Common myeloid progenitor, CD34-positive (primary cell): ENCODE measurements at places on chromosomes 3 and 15.

DNA sequence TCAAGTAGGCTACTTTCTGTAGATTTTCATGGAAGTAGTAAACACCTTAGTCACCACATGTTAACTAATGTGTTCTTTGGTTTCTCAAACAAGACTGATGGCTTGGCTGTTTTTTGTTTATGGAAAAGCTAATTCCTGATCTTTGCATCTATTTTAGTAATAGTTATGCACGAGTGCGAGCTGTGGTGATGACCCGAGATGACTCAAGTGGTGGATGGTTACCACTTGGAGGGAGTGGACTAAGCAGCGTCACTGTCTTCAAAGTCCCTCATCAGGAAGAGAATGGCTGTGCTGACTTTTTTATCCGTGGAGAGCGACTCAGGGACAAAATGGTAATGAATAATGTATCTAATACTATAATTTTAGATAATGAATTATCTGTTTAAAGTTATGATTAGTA lies 46.6 kb downstream of the SPRED1 start:
- no peak overlapping the region for H3K4me3 ChIP-seq
- DNase-seq, result no peak
- no peaks in the 10 kb centered on the region for H3K27me3 ChIP-seq
- H3K4me1 ChIP-seq, result peaks cover 2% of the 10 kb centered on the region
- H3K27ac ChIP-seq, result no peak overlapping the region

- H3K36me3 ChIP-seq, result no peaks in the 10 kb centered on the region
- no peak overlapping the region for H3K4me3 ChIP-seq
- DNase-seq, result no peak
- no peak overlapping the region for H3K27ac ChIP-seq
Observed at GRCh38 chr15:75695634-75696310, 16.9 kb downstream of the CSPG4 start.

DNA sequence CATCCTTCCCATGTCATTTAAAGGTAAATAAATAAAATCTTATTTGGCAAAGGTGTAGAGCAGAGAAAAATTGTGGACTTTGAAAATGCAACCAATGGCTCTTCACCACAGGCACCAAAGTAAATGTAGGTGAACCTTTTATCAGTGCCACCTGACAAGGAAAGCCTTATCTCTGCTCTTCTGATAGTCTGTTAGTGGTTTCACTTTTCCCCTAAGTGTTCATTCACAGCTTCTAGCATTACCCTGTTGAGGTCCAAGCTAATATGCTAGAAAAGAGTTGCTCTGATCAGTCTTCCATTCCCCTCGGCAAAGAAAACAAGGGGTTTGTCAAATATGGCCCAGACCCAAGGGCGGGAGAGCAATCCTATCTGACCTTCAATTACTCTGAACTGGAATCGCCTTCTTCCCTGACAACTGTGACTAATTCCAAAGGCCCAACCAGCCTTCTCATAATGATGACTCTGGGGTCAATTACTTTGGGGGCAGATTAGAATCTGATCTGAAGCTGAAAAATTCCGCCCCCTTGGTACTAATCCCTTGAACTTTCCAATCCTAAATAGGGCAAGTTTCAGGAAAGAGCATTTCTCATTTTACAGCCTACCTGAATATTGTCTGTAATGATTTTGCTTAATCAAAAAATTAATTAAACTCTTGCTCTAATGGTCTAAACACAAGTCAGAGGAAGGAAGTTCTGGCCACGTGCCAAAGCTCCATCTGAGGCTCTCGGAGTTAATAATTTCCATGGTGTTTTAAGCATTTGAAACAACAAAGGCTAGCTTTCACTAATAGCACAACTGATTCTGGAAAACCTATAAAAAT lies 52.4 kb downstream of the SETMAR start:
- no peaks in the 10 kb centered on the region for H3K27me3 ChIP-seq
- no peak overlapping the region for H3K27ac ChIP-seq
- H3K4me3 ChIP-seq, result no peak overlapping the region
- H3K4me1 ChIP-seq, result peaks cover 16% of the 10 kb centered on the region

- no peaks in the 10 kb centered on the region for H3K4me1 ChIP-seq
- H3K36me3 ChIP-seq, result no peaks in the 10 kb centered on the region
- H3K4me3 ChIP-seq, result no peak overlapping the region
- H3K27ac ChIP-seq, result no peak overlapping the region
- peaks cover 12% of the 10 kb centered on the region for H3K27me3 ChIP-seq
Observed at GRCh38 chr3:139718415-139718814, 40.6 kb upstream of the NMNAT3 start.

GRCh38 chr3:42079701-42080452 lies 11.3 kb upstream of the TRAK1 start:
- H3K27me3 ChIP-seq, result no peaks in the 10 kb centered on the region
- peak overlapping the region; percentile 41 for H3K27ac ChIP-seq
- H3K4me3 ChIP-seq, result no peak overlapping the region
- H3K4me1 ChIP-seq, result peaks cover 37% of the 10 kb centered on the region
- no peaks in the 10 kb centered on the region for H3K36me3 ChIP-seq

DNA sequence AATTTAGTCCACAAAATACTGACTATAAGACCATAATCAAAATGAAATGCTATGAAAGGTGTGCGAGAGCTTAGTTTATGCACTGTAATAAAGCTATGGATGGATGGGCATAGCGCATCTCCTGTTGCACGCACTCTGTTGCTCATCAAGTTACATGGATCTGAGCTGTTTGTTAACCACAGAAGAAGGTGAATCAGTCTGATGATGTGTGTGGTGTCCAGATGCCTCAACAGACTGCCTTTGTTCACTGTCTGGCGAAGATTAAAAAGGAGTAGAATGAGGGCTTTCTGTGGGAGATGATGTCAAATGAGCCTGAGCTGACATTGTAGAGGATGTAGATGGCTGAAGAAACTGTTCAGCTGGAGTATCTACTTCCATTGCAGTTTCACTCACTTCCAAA lies 36.1 kb downstream of the NSMCE3 start:
- H3K27me3 ChIP-seq, result no peaks in the 10 kb centered on the region
- H3K36me3 ChIP-seq, result no peaks in the 10 kb centered on the region
- H3K27ac ChIP-seq, result no peak overlapping the region
- DNase-seq, result no peak
- H3K4me1 ChIP-seq, result no peaks in the 10 kb centered on the region

- peaks cover 10% of the 10 kb centered on the region for H3K36me3 ChIP-seq
- peak overlapping the region; percentile 79 for H3K4me3 ChIP-seq
- DNase-seq, result peak; percentile 99
Observed at GRCh38 chr15:92903966-92904721, 4.0 kb downstream of the CHD2 start.

- H3K4me3 ChIP-seq, result peak overlapping the region; percentile 60
- H3K4me1 ChIP-seq, result peaks cover 6% of the 10 kb centered on the region
- H3K27ac ChIP-seq, result no peak overlapping the region
- no peaks in the 10 kb centered on the region for H3K36me3 ChIP-seq
- H3K27me3 ChIP-seq, result no peaks in the 10 kb centered on the region
- DNase-seq, result peak; percentile 41
Observed at GRCh38 chr3:23671851-23672589, 133.7 kb upstream of the UBE2E1 start.

- no peak for DNase-seq
- no peak overlapping the region for H3K4me3 ChIP-seq
- H3K27ac ChIP-seq, result no peak overlapping the region
- H3K27me3 ChIP-seq, result no peaks in the 10 kb centered on the region
- H3K36me3 ChIP-seq, result no peaks in the 10 kb centered on the region
Observed at GRCh38 chr15:75685195-75685594, 27.5 kb downstream of the CSPG4 start.

GRCh38 chr3:114941626-114942309 lies 205.3 kb downstream of the ZBTB20 start:
- no peak overlapping the region for H3K27ac ChIP-seq
- H3K27me3 ChIP-seq, result no peaks in the 10 kb centered on the region
- no peak overlapping the region for H3K4me3 ChIP-seq
- DNase-seq, result no peak

- H3K27me3 ChIP-seq, result peaks cover 28% of the 10 kb centered on the region
- no peak overlapping the region for H3K27ac ChIP-seq
- H3K4me3 ChIP-seq, result peak overlapping the region; percentile 78
- H3K4me1 ChIP-seq, result no peaks in the 10 kb centered on the region
Observed at GRCh38 chr15:91100814-91101607, 954 bp downstream of the SV2B start.

DNA sequence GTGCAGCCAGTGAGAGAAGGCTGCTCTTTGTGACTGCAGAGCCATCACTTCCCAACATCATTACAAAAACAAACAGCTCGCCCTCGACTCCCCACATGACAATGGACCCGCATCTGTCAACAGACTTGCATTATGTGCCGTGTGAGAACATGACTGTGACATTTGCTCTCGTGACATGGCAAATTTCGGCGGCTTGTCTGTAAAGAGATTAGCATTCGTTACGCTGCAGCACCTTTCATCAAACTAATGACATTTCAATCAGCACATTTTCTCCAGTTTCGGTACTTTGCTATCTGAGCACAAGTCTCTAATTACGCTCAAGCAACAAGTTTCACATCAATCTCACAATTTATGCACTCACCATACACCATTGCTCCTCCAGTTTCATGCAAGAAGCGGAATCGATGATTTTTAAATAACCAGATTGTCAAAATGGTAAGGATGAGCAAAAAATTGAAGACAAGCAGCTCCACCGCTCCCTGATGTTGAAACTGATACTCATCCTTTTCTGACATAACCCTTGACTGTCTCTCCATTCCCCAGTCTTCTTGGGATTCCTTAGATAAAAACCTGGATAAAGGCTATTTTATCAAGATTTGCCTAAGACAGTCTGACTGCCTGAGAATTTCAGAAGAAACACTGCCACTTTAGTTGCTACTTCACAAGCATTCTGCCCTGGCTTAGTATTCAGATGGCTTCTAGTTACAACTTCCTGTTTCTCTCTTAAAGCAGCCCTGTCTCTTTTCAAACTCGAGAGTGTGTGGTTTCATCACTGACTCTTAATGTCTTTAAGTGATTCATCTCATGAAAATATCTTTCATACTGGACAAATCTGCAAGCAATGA lies at the start of gene SLC9A9:
Gene SLC9A9, minus strand, starts transcription at position 682 of the 845 bp plus-strand sequence. Its CDS starts 146 bp downstream, at position 536.
- no peaks in the 10 kb centered on the region for H3K27me3 ChIP-seq
- peak within 1 kb of the TSS; percentile 87 for H3K4me3 ChIP-seq
- H3K27ac ChIP-seq, result peak within 1 kb of the TSS; percentile 72
- H3K4me1 ChIP-seq, result no peaks in the 10 kb centered on the region
- no peaks in the 10 kb centered on the region for H3K36me3 ChIP-seq

DNA sequence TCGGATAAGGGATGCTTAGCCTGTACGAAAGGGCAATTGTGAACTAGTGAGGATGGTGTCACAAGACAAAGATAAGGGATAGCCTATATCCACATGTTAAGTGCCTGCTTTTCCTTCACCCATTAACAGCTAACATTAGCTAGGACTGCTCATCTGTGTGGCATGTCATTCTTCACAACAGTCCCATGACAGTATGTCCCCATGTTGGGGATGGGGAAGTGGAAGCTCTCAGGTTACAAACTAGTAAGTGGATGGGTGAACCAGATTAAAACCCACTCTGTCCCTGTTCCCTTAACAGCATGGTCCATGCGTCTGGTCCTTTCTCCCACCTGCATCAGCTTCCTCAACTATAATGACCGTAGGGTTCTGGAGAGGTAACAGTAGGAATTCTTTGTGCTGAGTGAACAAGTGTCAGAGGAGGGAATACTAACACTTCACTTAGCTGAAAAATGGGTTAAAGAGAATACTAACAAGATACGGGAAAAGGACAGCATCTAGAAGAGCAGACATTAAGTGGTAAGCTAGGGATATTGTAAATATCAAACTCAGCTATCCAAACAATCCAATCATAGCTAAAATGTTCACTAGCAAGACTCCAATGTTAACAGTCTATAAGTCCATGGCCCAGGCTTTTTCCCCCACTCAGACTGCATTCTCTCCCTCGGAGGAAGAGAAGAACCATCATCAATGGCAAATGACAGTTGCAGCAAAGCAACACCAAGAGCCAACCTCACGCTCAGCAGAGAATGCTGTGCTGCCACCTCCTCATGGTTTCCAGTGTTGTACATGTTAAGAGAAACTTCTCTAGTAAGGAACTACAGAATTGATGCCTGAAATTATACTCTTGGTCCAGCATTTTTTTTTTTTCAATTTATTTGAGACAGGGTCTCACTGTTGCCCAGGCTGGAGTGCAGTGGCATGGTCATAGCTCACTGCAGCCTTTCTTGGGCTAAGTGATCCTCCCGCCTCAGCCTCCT lies 5.0 kb downstream of the RPLP1 start:
- H3K4me1 ChIP-seq, result peaks cover 15% of the 10 kb centered on the region
- no peak for DNase-seq
- H3K27me3 ChIP-seq, result no peaks in the 10 kb centered on the region
- H3K27ac ChIP-seq, result no peak overlapping the region
- peaks cover 25% of the 10 kb centered on the region for H3K36me3 ChIP-seq
- H3K4me3 ChIP-seq, result no peak overlapping the region

DNA sequence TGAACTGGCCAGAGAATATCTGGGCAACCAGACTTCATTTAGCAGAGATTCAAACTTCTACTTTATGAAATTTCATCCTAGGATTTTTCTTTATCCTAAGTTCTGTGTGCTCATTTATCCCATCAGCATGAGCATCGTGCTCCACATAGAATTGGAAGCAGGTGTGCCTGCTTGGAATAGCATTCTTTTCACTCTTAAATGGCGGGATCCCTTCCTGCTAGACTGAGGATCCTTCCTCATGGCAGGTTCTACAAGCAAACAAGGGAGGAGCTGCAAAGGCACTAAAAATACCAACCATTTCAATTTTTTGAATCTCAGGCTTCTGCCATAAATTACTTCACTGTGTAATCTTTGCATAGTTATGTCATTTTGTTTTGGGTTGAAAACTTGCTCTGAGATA lies 74.6 kb upstream of the FLNB start:
- no peaks in the 10 kb centered on the region for H3K27me3 ChIP-seq
- H3K36me3 ChIP-seq, result no peaks in the 10 kb centered on the region
- H3K4me1 ChIP-seq, result no peaks in the 10 kb centered on the region
- DNase-seq, result no peak
- H3K4me3 ChIP-seq, result no peak overlapping the region
- H3K27ac ChIP-seq, result no peak overlapping the region

- H3K36me3 ChIP-seq, result no peaks in the 10 kb centered on the region
- H3K4me1 ChIP-seq, result peaks cover 8% of the 10 kb centered on the region
- no peak for DNase-seq
Observed at GRCh38 chr3:157129803-157130466, 30.0 kb downstream of the CCNL1 start.

- H3K4me1 ChIP-seq, result no peaks in the 10 kb centered on the region
- DNase-seq, result no peak
- no peaks in the 10 kb centered on the region for H3K27me3 ChIP-seq
- H3K36me3 ChIP-seq, result no peaks in the 10 kb centered on the region
- no peak overlapping the region for H3K27ac ChIP-seq
- H3K4me3 ChIP-seq, result no peak overlapping the region
Observed at GRCh38 chr3:128210711-128211110, 57.4 kb downstream of the EEFSEC start.

DNA sequence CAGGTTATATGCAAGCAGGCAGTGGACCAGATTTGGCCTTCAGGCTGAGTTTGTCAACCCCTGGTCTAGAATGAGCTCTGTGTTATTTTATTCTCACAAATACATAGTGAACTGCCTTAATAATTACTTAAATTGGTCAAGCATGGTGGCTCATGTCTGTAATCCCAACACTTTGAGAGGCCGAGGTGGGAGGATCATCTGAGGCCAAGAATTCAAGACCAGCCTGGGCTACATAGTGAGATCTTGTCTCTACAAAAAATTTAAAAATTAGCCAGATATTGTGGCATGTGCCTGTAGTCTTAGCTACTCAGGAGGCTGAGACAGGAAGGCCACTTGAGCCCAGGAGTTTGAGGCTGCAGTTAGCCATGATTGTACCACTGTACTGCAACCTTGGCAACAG lies 15.0 kb downstream of the PLS1 start:
- H3K4me1 ChIP-seq, result no peaks in the 10 kb centered on the region
- no peak overlapping the region for H3K4me3 ChIP-seq
- H3K36me3 ChIP-seq, result no peaks in the 10 kb centered on the region
- H3K27ac ChIP-seq, result no peak overlapping the region
- H3K27me3 ChIP-seq, result no peaks in the 10 kb centered on the region

- peaks cover 2% of the 10 kb centered on the region for H3K36me3 ChIP-seq
- H3K27ac ChIP-seq, result no peak overlapping the region
- no peak overlapping the region for H3K4me3 ChIP-seq
- H3K27me3 ChIP-seq, result no peaks in the 10 kb centered on the region
- DNase-seq, result no peak
Observed at GRCh38 chr3:56769116-56769707, 32.5 kb downstream of the ARHGEF3 start.
